ENCODE measurements at places on chromosomes 2 and 18.

GRCh38 chr2:131493199-131493968 lies 1.2 kb upstream of the MZT2A start:
- no peak for DNase-seq

DNA sequence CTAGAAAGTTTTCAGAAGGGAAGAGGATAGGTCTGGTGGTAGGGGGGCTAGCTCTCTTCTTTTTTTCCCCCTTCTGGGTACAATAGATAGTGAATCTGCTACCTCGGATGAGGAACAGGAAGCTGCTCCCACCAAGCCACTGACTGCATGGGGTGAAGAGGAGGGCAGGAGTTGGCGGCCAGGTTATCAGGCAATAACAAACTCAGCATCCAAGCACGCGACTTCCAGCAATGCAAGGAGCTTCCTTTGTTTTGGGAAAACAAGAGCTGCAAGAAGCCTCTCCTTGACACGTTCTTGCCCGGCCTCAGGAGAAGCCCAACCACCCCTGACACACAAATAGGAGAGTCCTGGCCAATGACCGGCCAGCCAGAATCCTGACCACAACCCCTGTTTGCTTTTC lies 32.2 kb downstream of the NHEJ1 start:
- no peak for DNase-seq

GRCh38 chr2:69933254-69933828 lies 18.4 kb downstream of the MXD1 start:
- DNase-seq: no peak

- peak; percentile 84 for DNase-seq
Observed at GRCh38 chr2:63050334-63051041, at the start of gene OTX1. TSS of gene OTX1 (plus strand) at chr2:63050830. CDS start at chr2:63052991, 2,161 bp downstream.

DNA sequence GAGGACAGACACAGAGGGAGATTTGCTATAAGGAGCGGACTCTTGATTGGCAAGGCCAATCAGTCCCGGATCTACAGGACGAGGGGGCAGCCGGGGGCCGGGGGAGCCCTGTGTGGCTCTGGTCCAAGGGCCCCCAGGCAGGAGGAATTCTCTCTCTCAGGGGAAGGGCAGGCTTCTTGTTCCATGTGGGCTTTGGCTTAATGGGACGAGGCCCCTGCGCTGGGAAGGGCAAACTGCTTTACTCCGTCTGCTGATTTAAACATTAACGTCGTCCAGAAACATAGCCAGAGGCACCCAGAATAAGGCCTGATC lies 75.9 kb downstream of the TMEM18 start:
- no peak for DNase-seq

DNA sequence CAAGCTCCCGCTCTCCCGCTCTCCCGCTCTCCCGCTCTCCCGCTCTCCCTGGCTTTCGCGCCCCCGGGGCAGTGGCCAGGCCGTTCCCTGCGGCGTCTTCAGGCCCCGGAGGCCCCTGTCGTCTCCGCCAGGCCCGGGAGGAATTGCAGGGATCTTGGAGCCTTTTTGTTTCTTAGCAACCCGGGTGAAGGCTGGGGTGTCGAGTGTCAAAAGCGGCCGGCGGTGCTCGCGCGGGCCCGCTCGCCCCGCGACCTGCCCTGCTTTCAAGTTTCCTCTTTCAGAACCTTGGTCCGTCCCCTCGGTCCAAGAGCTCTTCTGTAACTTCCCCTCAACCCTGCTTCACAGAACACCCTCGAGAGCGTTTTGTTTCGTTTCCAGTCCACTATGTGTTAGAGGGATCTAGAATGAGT lies 1.4 kb downstream of the RNF138 start:
- DNase-seq: peak; percentile 22

DNA sequence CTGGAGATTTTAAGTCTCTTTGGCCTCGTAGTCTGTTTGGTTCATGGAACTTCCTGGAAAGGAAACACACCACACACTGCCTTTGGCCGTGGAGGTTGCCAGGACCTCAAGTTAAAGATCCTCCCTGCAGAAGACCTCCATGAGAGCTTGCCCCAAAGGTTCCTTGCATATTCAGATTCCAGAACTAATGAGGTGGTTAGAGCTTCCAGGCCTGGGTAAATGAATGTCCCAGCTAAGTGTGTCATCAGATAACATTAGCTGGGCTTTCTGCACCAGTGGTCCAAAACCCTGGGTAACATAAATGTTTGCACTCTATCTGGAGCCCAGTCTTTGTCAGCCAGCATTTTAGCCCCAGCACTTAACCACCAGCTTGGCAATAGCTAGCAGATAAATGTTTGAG lies 122.1 kb upstream of the EML6 start:
- no peak for DNase-seq

- no peak for DNase-seq
Observed at GRCh38 chr2:215811003-215811402, 202.3 kb downstream of the MREG start.

DNA sequence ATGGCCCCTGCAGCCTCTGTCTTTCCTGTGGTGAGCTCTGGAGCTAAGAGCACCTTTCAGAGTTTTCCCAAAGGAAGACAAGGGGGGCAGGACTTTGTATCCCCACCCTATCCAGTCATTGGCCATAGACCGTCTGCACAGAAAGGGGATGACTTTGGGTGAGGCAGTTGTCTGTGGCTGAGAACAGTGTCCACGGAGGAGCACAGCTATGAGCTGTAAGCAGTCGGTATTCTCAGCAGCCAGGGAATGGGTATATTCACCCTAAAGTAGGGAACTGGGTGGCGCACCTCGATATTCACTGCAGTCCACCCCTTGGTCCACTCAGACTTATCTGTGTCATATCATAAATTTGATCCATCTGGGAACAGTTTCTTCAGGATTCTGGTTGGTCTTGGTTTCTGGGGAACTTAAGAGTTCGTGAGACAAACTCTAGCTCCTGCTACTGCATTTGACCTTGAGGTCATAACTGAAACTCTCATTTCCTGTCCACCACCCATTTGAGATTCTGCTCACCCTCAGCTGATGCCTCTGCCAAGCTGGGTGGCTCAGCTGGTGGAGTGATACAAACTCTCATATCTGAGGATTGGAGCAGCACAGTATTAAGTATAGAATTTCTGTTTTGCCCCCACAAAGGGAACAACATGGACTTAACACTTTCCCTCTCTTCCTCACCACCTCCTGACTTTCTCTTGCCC lies 45.2 kb upstream of the SCG2 start:
- DNase-seq: peak; percentile 9

GRCh38 chr2:198137733-198138132 lies 333.3 kb downstream of the PLCL1 start:
- DNase-seq: no peak

- DNase-seq: no peak
Observed at GRCh38 chr2:223601018-223601417, 1.1 kb downstream of the SCG2 start.

- no peak for DNase-seq
Observed at GRCh38 chr2:223058952-223059716, 7.1 kb downstream of the KCNE4 start.

GRCh38 chr2:218065239-218066006 lies 3.6 kb upstream of the RUFY4 start:
- no peak for DNase-seq

GRCh38 chr18:25177631-25178030 lies 174.3 kb downstream of the ZNF521 start:
- no peak for DNase-seq

DNA sequence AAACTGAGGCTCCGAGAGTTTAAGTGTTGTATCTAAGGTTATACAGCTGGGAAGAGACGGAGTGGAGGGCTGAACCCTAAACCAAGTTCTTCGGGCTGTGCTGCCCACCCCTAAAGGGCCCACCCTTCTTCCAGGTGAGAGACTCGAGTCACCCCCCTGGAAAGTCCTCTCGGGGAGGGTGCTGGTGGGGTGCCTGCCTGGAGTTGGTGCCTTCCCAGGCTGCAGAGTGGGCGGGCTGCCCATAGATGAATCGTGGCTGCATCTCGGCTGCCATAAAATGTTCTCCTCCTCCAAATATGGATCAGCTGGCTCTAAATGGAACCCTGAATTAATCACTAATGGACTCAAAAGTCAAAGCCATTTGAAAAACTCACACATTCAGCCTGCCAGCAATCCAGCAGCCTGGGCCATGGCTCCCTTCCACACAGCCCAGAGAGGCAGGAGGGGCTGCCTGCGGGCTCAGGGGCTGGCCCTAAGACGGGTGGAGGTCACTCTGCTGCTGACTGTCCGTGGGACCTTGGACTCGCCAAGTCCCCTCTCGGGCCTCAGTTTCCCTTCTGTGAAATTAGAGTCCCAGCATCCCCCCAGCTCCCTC lies 7.7 kb downstream of the CIB4 start:
- no peak for DNase-seq

DNA sequence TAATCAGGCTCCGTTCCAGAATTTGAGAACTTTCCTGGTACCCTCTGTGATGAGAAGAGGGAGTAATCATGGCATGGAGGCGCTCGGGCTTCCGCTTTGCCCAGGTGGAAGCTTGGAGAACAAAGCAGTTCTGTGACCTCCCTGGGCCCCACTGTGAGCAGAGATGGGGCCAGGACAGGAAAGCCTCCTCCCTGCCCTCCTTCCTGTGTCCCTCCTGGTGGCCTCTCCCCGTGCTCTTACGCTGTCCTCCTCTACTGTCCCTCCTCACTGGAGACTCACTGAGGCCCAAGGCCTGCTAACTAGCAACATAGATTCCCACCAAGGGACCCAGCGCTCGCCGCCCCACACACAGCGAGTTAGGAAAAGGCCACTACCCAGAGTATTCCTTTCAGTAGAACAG lies 119.8 kb downstream of the MAPK4 start:
- no peak for DNase-seq

- no peak for DNase-seq
Observed at GRCh38 chr2:241925277-241925676, 55.7 kb downstream of the RTP5 start.

DNA sequence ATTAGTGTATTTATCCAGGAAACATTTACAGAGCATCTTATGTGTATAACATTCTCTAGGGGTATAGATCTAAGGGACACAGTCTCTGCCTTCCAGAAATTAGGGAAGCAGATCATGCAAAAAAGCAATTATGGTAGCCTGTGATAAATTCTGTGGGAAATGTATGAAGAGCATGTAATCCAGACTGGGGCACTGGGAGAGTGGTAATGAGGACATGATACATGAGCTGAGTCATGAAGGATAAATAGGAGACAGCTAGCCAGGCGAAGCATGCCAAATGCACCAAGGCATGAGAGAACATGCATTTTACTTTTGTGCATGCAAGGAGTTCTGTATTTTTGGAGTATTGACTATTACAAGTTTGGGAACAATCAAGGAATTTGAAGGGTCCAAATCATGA lies 8.9 kb upstream of the RPRM start:
- no peak for DNase-seq

- DNase-seq: no peak
Observed at GRCh38 chr2:29001806-29002205, 20.7 kb downstream of the TOGARAM2 start.

DNA sequence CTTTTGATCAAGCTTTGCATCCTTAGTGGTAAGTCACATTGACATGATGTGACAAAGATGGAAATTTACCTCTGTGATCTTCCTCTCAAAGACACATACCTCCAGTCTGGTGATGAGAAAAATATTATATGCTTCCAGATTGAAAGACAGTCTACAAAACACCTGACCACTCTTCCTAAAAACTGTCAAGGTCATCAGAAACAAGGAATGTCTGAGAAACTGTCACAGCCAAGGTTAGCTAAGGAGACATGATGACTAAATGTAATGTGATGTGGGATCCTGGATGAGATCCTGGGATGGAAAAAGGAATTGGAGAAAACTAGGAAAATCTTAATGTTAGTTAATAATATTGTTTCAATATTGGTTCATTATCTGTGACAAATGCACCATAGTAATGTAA lies 226.6 kb upstream of the ST6GAL2 start:
- no peak for DNase-seq

- no peak for DNase-seq
Observed at GRCh38 chr2:28415010-28415409, 22.4 kb downstream of the FOSL2 start.

- no peak for DNase-seq
Observed at GRCh38 chr2:10504370-10504993, 56.4 kb upstream of the ODC1 start.

DNA sequence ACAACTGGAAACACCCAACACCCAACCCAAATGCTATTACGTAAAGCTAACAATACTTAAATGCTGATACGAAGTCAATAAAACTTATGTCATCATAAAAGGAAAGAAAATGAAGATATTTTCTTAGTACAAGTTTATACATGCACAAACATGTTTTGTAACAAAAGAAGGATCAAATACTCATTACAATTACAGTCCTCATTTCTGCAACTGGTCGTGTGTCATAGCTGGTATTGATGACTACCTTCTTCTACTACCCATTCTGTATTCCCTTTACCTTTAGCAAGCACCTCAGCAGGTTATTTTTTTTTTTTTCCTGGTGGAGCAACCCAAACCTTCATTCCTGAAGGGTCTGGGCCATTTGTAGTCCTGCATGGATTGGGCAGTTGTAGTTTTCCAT lies 1298.5 kb downstream of the SUCLG1 start:
- no peak for DNase-seq

GRCh38 chr2:199259671-199260070 lies 198.1 kb downstream of the SATB2 start:
- no peak for DNase-seq

GRCh38 chr2:171554991-171555615 lies 32.8 kb downstream of the CYBRD1 start:
- DNase-seq: no peak

DNA sequence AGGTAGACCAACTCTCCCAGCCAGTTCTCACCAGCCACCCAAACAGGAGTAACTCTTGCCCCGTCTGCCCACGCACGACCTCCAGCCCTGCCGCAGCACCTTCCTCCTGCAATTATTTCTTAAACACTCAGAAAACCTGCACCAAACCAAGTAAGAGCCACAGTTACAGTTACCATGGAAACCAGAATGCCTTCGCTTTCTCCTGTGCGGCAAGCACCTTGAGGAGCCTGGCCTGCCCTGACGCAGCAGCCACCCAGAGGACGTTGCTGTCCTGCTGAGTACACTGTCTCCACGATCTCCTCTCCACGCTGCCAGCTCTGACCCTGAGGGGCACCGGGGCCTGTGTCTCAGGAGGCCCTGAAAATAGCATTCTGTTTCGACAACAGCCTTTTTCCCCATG lies 94.3 kb upstream of the SMIM21 start:
- no peak for DNase-seq

GRCh38 chr2:202121532-202122162 lies 48.6 kb downstream of the KIAA2012 start:
- DNase-seq: no peak

DNA sequence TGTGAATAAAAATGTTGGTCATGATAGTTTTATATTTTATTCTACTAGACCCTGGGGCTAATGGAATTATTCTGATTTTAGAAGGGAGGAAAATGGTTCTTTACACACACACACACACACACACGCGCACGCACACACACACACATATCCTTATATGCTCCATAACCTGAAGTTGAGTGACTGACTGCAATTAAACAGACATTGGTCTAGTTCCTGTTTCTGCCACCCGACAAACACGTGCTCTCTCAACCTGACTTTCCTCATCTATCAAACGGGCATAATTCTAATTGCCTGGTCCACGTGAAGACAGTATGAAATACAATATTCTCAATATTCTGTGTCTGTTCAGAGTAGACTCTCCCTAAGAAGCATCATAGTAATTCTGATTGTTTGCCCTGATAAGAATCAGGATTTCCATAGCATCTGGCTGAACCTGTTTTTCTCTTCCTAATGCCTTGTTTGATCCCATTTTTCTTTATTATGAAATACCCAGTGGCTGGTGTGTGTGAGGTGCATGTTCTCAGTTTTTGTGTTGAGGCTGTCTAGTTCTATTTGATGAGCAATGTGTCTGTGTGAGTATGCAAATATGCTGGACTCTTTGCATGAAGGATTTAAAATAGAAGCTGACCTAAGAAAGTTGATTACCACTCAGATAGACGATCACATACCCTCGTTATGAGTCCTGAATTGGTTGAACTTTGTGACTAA lies 51.0 kb downstream of the SETBP1 start:
- DNase-seq: no peak
